Activated T-cell treated with anti-CD3 and anti-CD28 coated beads, Interleukin-2, amount 50 U/mL, for 4 hours (primary cell): ENCODE measurements at places on chromosomes 5 and 9. TPM values are rescaled to one million over a fixed set of nuclear protein-coding genes. Genes with fewer than 3 reads are reported as not detected.

GRCh38 chr9:4955836-4956235, 29.2 kb upstream of the JAK2 start:
- no peak for DNase-seq

DNA sequence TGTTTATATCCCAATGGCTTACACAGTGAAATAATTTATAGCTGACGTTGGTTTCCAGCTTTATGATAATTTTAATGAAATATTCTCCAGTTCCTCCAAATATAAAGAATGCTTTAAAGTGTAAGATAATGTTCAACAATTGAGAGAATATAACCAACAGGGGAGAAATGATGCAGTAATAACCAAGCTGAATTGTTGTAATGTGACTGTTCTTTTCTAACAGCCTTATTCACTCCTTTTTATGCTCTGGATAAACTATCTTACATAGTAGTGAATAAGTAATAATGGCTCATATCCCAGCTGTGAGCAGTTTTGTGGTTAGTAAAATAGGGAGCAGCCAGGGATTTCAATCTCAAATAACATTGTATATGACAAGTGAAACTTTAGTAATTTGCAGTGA, 2348.7 kb upstream of the ACO1 start:
- DNase-seq, result no peak

Gene OGN
- total RNA-seq, result not detected

- DNase-seq, result no peak
Measured at GRCh38 chr5:142506756-142507155, 179.1 kb downstream of the FGF1 start.

DNA sequence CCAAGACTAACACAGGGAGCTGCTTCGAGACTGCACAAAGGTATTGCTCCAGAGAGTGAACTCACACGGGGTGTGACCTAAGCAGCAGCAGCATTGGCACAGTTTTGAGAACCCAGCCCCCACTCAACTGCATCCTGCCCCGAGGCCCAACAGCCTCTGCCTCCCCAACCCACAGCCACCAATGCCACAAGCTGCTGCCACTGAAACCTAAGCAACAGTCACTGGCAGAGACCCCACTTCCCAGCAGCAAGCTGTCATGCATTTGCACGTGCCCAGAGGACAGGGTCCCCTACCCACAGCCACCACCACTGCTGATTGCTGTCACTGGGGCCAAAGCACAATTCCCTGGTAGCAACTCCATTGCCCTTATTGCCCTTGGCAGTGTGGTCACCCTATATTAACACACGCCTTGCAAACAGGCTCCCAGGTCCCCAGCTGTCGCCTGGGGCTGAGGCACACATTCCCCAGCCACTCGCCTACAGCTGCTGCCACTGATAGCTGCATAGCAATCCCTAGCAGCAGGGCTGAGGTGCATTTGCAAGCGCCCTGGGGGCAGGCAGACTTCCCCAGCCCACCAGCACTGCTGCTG, 141.0 kb downstream of the AGTPBP1 start:
- no peak for DNase-seq

DNA sequence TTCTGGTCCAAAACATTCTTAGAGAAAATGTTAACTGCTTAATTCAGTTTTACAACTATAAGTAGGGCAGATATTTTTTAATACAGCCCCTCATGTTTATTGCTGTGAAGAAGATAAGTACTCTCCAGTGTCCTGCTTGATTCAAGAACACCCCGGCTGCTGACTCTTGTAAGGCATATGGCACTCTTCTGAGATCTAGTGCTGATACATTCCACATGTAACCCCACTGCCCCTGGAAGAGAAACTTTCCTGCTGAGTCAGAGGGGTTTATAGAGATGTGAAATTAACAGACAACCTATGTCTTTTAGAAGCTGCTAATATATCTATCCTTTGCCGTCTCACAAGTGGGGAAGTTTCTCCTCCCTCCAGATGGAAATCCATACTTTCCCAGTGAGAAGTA, 1.0 kb upstream of the MINAR2 start:
- no peak for DNase-seq

Gene ADRA1B
- total RNA-seq, result 0.49 TPM

Gene CCDC69
- 23.0 TPM for total RNA-seq

Gene SLC25A2
- 0.18 TPM for total RNA-seq

- DNase-seq, result no peak
Measured at GRCh38 chr5:107542428-107542827, 128.3 kb downstream of the EFNA5 start.

Gene GPX8
- 0.08 TPM for total RNA-seq

Gene NR2F1-AS1
- not detected for total RNA-seq

DNA sequence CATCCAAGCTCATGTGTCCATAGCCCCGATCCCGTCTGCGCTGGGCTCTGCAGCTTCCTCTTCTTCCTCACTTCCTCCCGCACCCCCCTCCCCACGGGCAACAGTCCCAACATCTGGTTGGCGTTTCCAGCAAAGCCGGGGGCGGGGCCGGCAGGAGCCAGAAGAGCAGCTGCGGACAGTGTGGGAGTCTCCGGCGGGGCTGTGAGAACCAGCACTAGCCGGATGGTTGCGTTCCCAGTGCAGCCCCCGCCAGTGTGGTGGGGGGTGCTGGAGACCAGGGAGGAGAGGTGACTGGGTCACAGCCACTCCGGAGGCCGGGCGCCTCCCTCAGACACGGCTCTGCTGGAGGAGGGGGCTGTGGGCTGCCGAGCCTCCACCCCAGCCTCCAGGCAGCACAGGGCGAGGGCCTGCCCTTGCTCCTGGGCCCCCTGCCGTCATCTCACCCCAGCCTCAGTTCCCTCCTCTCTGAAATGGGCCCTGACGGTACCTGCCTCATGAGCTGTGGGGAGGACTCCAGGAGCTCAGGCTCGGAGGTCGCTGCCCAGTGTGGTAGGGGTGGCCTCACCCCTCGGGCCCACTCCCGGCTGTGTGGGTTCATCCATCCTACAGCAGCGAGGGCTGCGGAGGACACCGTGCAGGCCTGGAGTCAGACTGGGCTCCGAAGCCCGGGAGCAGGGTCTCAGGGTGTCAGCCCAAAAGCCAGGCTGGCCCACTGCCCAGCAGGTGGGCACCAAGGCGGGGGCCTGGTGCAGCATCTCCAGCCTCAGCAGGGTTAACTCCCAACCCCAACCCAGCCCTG, 41.5 kb upstream of the NOTCH1 start:
- no peak for DNase-seq

Gene GFI1B
- total RNA-seq, result 0.16 TPM

Gene HTR4
- not detected for total RNA-seq

DNA sequence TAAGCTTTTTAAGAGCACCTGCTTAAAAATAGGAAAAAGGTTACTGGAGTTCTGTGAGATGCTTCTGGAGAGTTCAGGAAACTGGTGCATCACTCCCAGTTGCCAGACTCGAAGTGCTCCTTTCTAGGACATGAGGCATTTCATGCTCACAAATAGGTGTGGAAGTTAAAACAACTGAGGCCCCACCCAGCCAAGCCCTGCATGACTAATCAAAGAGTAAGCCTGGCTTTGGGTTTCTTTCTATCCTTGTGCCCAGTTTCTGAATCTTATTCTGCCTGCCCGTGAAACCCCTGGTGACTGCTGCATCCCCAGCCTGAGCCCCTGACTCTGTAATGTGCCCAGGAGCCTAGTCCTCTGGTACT, 7.7 kb downstream of the SPINK9 start:
- no peak for DNase-seq

Gene PCDHGB5
- total RNA-seq, result 0.26 TPM

DNA sequence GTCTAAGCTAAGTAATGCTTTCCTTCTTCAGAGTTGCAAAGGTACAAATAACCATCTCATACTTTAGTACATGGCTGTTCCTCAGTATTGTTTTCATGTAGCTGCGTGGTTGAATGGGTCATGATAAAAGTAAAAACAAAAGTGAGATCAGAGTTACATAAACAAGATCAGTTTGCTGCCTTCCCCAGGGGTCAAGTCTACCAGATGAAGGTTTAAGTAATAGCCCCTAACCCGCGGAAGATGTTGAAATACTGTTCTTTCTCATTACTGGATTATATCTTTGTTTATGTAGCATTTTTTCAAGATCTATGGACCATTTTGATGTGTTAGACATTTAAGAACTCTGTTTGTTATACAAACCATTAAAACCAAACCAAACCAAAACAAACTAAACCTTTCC, 34.1 kb upstream of the ARRDC3 start:
- no peak for DNase-seq
